Thyroid gland (tissue), 4 donors: ENCODE measurements at places on chromosomes 3 and 15. TPM values are rescaled to one million over a fixed set of nuclear protein-coding genes. Genes with fewer than 3 reads are reported as not detected.

- DNase-seq, result peak; percentile 18
These were observed 84.2 kb upstream of the ABHD2 start for GRCh38 chr15:89003865-89004725.

PLA2G4F gene
- 24.8 TPM for total RNA-seq

DNA sequence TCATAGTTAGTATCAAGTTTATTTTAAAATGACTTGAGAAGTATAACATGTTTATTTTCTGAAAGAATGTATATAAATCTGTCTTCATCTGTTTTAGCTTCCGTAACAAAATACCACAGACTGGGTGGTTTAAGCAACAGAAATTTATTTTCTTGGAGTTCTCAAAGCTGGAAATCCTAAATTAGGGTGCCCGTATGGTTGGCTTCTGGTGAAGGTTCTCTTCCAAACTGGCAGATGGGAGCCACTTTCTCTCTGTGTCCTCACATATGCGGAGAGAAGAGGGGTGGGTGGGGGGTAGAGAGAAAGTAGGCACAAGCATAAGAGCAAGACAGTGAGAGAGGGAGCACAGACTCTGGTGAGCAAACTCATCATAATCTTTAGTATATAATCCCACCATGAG, 142.3 kb downstream of the ZIC1 start:
- DNase-seq, result no peak

HMG20A gene
- 36.0 TPM for total RNA-seq

GRCh38 chr15:52005748-52006701, 13.0 kb upstream of the MAPK6 start:
- peak; percentile 48 for DNase-seq

- peak; percentile 13 for DNase-seq
These were observed 39.5 kb upstream of the TPRG1 start for GRCh38 chr3:189132231-189132671.

DNA sequence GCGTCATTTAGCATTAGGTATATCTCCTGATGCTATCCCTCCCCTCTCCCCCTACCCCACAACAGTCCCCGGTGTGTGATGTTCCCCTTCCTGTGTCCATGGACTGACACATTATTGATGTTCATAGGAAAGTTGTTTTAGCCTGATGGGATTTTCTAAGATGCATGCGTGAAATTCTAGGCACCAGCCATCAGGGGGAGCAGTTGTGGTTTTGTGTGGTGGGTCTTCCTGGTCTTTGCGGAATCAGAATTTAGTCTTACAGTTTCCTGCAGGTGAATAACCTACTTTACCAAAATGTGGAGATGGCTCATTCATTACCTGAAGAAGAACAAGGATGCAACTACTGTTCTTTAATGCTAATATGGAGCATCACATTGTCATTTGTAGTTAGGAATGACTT, 455.0 kb upstream of the THBS1 start:
- DNase-seq, result no peak

- no peak for DNase-seq
These were observed 7.5 kb downstream of the RNF111 start for GRCh38 chr15:58994906-58995453.

GRCh38 chr15:89809093-89809786, 5.4 kb downstream of the ANPEP start:
- no peak for DNase-seq

DNA sequence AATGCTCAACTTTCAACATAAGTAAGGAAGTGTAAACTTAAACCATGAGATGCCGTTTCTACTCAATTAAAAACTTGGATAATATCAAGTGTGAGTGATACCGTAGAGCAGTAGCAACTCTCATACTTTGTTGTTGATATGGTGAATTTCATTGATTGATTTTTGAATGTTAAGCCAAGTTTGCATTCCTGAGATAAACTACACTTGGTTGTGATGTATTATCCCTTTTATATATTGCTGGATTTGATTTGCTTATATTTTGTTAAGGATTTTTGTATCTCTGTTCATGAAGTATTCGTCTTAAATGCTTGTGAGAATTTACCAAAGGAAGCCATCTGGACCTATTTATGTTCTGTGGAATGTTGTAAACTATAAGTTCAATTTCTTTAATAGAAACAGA, 21.7 kb downstream of the SLMAP start:
- DNase-seq, result no peak

CYP11A1 gene
- total RNA-seq, result not detected

TRIM71 gene
- total RNA-seq, result not detected

DNA sequence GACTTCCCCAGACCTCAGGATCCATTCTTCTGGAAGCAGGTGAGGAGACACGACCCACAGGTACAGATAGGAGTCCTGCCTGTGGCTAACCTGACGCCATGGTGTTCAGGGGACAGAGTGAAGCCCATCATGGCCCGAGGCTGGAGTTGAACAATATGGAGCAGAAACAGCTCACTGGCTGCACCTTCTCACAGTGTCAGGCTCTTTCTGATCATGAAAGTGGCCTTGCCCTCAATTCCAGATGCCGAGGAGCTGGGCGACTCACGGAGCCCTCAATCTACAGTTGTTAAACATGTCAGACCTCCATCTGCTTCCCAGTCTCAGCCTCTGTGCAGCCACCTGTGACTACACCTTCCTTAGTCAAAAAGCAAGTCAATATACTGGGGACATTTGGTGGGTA, 110.8 kb upstream of the SMAD3 start:
- DNase-seq, result no peak
